ENCODE measurements at places on chromosomes 3 and 15.

DNA sequence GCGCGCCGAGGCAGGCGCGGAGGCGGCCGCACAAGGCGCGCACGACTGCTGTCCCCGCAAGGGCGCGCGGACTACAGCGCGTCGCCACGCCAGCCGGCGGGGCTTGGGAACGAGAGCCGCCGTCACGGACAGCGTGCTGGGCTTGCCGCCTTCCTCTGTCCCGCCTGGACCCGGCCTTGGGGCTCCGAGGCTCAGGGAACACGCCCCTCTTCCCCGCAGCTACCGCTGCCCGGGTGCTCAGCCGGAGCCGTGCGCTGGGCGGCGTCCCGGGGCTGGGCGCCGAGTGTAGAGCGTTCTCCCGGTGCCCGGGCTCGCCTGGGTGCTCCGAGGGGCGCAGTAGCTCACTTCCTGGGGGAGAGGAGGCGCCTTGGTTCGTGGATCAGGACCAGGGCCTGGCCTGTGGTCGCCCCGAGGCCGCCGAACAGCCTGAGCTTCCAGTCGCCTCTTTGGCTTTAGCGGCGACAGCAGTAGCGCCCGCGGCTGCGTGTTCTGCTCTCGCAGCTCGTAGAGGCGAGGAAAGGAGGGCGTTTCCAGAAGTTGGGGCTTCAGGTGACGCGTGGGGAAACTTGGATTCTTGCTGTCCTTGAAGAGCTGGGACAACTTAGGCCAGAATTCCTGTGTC lies 226.7 kb upstream of the C2CD4B start:
- DNase-seq = no peak

- DNase-seq = no peak
Observed at GRCh38 chr3:128504963-128505730, 12.1 kb upstream of the GATA2 start.

GRCh38 chr3:99601515-99601914 lies 36.9 kb upstream of the COL8A1 start:
- DNase-seq = no peak

GRCh38 chr15:65055201-65055870 lies 10.1 kb downstream of the SLC51B start:
- DNase-seq = no peak

GRCh38 chr15:67105065-67105951 lies 39.9 kb downstream of the SMAD3 start:
- DNase-seq = no peak

- DNase-seq = no peak
Observed at GRCh38 chr3:142999881-143000280, 1.5 kb upstream of the U2SURP start.

- DNase-seq = no peak
Observed at GRCh38 chr3:15932348-15933300, 134.8 kb upstream of the ANKRD28 start.
